ENCODE measurements at places on chromosomes 3 and 15.

DNA sequence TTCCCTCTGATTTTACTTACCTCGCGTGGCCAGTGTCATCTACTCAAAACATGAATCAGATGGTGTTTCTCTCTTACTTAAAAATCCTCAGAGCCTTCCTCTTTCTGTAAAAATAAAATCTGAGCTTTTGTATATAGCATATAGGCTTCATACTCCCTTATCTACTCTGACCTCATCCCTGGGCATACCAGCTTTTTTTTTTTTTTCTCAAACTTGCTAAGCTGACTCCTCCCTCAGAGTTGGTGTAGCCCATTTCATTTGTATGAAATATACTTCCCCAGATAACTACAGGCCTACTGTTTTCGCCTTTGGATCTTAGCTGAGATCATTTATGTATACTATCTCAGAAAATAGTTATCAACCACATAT, 648.9 kb upstream of the ALCAM start:
- DNase-seq: no peak

GRCh38 chr3:134029734-134030378, at the start of gene SLCO2A1:
Gene SLCO2A1, minus strand, starts transcription at chr3:134029925. Its CDS starts 123 bp downstream, at chr3:134029802.
- DNase-seq: peak; percentile 72

GRCh38 chr3:7710284-7710683, 791.3 kb upstream of the LMCD1 start:
- DNase-seq: no peak

- no peak for DNase-seq
Observed at GRCh38 chr3:52092271-52092660, 35.9 kb upstream of the DUSP7 start.

DNA sequence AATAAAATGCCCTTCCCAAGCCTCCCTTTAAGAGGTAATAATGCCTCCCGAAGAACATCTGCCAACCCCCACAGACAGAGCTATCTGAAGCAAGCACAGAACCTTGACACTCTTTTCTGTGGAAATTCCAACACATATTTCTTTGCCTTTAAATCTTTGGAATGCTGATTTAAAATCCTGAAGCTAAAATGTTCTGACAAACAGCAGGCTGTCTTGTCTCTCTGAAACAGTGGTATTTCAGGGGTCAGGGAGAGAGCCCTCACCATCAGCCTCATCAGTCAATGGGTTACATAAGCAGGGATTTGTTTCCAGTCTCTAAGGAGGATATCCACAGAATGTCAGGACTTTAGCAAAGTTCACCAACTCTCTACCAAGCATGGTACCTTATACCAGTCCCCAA, 27.8 kb upstream of the ARHGEF3 start:
- no peak for DNase-seq

- no peak for DNase-seq
Observed at GRCh38 chr3:179876440-179876839, 160.3 kb downstream of the PEX5L start.
